ENCODE measurements at places on chromosomes 5 and 9. TPM values are rescaled to one million over a fixed set of nuclear protein-coding genes. Genes with fewer than 3 reads are reported as not detected.

Gene PCDHAC1
- 3.7 TPM for total RNA-seq

Gene ARHGEF39
- 0.38 TPM for total RNA-seq

Gene SVEP1
- 88.1 TPM for total RNA-seq

Gene SLC25A51
- 24.5 TPM for total RNA-seq

- DNase-seq, result no peak
These were observed 3.1 kb upstream of the RABL6 start for GRCh38 chr9:136804509-136805206.

GRCh38 chr9:36603006-36603405 lies 30.3 kb downstream of the MELK start:
- no peak for DNase-seq

GRCh38 chr5:167530548-167530947 lies 760.9 kb upstream of the WWC1 start:
- no peak for DNase-seq

GRCh38 chr9:101711330-101711941 lies 27.0 kb downstream of the GRIN3A start:
- no peak for DNase-seq

GRCh38 chr9:103261951-103262350 lies 266.8 kb downstream of the CYLC2 start:
- no peak for DNase-seq

DNA sequence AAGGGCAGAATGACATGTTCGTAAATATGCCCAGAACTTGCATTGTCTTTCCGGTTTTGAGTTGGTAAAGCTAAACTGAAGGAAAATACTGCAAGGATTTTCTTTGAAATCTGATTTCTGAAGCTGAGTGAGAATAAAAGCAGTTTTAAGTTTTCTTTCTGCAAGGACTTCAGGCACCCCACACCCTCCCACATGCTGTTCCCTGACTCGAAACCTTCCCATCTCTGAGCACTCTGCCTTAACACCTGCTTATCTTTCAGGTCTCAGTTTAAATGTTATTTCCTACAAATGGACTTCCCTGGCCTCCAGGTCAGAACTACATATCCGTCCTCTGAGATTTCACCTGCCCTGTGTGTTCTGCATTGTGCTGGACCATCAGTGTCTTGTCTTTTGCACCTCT lies 93.8 kb downstream of the KLHL3 start:
- no peak for DNase-seq
